ENCODE measurements at places on chromosomes 2 and 18.

GRCh38 chr2:75153221-75153620 is 46.1 kb downstream of the TACR1 start:
- no peak for DNase-seq

GRCh38 chr2:221243771-221244170 is 328.3 kb downstream of the EPHA4 start:
- DNase-seq = no peak

- DNase-seq = no peak
These were observed 62.0 kb downstream of the GYPC start for GRCh38 chr2:126717928-126718327.

GRCh38 chr18:51561821-51562220 is 364.3 kb upstream of the MEX3C start:
- DNase-seq = no peak

GRCh38 chr18:54003195-54003594 is 221.3 kb downstream of the MBD2 start:
- DNase-seq = no peak

DNA sequence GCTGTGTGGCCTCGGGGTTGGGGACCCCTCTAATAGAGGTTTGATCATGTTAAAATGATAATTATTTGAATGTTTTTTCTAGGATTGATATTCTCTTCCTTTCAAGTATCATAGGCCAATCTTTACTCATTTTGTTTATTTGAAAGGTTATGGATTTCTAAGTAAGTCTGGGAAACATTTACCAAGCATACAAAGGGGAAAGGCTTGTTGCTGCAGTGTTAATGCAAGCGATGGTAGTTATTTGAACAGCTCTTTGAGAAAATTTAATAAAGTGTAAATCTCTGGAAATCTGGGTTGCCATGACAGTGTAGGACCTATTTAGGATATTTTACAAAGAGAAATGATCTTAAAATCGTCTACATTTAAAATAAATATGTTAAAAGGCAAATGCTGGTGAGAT is 56.1 kb downstream of the SPTBN1 start:
- DNase-seq = no peak

DNA sequence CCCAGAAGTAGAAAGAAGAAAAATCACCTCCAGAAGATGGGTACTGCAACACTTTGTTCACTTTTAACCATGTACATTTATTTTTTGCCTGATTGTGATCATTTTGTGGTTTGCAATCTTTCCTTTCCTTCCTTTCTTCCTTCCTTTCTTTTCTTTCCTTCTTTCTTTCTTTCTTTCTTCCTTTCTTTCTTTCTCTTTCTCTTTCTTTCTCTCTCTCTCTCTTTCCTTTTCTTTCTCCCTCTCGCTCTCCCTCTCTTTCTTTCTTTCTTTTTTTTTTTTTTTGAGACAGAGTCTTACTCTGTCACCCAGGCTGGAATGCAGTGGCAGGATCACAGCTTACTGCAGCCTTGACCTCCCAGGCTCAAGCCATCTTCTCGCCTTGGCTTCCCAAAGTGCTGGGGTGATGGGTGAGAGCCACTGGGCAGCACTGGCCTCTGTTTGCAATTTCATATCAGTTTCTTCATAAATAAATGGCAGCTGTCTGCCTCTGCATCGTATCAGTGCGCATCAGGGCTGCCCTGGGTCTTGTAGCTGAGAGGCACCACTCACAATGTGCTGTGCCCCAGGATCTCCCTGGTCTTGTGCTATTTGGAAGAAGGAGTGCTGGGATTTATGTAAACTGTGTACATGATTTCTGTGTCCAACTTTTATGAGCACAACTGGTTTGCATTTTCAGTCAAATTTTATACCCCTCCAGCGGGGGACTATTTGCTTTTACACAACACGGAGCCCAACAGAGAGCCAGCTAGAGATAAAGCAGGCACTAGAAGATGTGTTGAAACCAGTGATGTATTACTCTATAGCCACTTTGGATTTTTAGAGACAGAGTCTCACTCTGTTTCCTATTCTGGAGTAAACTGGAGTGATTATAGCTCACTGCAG is 6.9 kb upstream of the LIMS2 start:
- no peak for DNase-seq

DNA sequence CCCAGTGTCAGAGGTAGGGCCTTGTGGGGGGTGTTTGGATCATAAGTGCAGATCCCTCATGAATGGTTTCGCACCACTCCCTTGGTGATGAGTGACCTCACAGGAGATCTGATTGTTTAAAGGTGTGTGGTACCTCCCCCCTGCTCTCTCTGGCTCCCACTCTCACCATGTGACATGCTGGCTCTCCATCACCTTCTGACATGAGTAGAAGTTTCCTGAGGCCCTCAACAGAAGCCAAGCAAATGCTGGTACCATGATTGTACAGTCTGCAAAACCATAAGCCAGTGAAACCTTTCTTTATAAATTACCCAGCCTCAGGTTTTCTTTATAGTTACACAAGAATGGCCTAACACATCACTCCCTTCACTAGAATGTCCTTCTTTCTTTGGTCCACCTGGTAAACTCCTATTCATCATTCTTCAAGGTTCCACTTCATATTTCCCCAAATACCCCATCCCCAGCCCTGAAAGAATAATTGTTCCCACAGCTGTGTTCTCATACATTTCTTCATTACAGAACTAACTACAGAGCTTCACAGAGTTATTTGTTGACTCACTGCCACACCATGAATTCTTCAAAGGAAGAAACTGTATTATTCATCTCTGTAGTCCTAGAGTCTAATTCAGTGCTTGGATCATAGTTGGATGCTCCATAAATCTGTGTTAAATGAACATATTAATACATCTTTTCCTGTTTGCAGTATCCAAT is 81.2 kb upstream of the STK17B start:
- DNase-seq = no peak

GRCh38 chr2:17877811-17878280 is 621 bp upstream of the KCNS3 start:
- peak; percentile 27 for DNase-seq

- no peak for DNase-seq
These were observed 101.7 kb upstream of the ZNF236 start for GRCh38 chr18:76720683-76721082.

- no peak for DNase-seq
These were observed 104.3 kb upstream of the ARL4C start for GRCh38 chr2:234601213-234601612.
